Activated CD4-positive, alpha-beta T cell treated with anti-CD3 and anti-CD28 coated beads, Interleukin-2, amount 10 ng/mL, durations not matched to agents 24 days and 14 days (primary cell): ENCODE measurements at places on chromosomes 4 and X.

GRCh38 chr4:119231491-119231890 is 19.0 kb downstream of the USP53 start:
- DNase-seq = no peak

- DNase-seq = no peak
These were observed 76.0 kb downstream of the NR3C2 start for GRCh38 chr4:148366251-148366650.

DNA sequence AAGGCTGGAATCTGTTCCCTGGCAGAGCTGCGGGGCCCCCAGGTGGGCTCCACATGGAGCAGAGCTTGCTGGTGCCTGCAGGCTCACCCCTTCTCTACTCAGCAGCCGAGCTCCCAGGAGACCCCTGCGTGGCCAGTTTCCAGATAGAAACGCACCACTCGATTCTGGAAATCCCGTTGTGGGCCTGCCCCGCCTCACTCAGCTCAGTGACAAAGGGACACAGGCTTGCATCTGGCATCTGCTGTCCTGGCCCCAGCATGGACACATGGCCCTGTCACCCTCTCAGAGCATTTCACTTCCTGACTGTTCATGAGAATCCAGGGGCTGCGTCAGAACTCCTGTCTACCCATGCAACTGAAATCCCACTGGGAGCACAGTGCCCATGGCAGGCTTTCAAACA is 20.5 kb upstream of the C4orf50 start:
- no peak for DNase-seq

GRCh38 chr4:86848136-86848535 is 1.0 kb downstream of the SLC10A6 start:
- no peak for DNase-seq

GRCh38 chr4:53752124-53752523 is 160.8 kb upstream of the LNX1 start:
- DNase-seq = no peak

- peak; percentile 63 for DNase-seq
These were observed 909 bp upstream of the SLAIN2 start for GRCh38 chr4:48340276-48340964.

DNA sequence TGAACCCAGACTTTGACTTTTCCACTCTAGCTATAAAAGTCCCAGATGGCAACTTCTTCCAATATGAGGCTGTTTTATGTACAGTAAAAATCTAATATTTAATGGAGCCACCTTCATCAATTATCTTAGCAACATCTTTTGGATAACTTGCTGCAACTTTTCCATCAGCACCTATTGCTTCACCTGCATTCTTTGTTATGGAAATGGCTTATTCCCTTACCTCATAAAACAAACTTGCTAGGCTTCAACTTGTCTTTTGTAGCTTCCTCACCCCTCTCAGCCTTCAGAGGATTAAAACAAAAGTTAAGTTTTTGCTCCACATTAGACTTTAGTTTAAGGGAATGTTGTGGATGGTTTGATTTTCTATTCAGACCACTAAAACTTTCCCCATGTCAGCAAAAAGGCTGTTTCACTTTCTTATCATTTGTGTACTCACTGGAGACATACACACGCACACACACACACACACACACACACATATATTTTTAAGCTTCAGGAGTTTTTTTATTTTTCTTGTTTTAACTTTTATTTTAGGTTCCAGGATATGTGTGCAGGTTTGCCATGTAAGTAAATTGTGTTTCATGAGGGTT is 1296.1 kb upstream of the PABPC4L start:
- no peak for DNase-seq

DNA sequence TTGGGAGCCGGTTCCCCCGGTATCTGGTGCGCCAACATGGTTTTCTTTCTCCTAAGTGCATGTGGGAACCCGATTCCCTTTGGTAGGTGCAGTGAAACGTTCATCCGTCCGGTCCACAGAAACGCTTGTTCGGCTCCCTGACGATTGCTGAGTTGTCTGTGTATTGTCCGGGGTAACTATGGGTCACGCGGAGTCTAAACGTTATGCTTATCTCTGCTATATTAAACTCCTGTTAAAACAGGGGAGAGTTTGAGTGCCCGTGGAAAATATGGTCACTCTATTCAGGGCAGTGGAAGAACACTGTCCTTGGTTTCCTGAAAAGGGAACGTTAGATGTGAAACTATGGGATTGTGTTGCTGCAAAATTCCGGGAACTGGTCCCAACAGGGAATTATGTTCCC is 32.4 kb upstream of the MGST2 start:
- no peak for DNase-seq

DNA sequence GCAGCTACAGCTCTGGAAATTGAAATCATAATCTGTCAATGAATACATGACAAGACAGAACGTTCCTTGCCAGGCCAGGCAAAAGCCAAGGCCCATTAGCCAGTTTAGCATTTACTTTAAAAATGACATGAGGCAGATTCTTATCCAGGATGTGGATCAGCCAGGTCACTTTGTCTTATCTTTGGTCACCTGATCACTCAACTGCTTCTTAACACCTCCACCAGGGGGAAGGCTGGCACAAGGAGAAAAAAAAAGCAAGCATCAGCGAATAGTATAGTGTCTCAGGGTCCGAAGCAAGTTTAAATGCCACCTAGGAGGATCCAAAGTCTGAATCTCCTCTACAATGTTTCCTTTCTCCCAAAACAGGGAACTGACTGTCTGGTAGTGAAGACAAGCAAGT is 18.8 kb downstream of the ATP1B4 start:
- DNase-seq = peak; percentile 74

- DNase-seq = peak; percentile 83
These were observed 31.5 kb upstream of the IL21 start for GRCh38 chr4:122652379-122652778.
